Esophagus squamous epithelium (tissue), 5 donors: ENCODE measurements at places on chromosomes 1 and 21.

GRCh38 chr1:53086491-53087070 lies 24.6 kb downstream of the PODN start:
- DNase-seq = no peak

DNA sequence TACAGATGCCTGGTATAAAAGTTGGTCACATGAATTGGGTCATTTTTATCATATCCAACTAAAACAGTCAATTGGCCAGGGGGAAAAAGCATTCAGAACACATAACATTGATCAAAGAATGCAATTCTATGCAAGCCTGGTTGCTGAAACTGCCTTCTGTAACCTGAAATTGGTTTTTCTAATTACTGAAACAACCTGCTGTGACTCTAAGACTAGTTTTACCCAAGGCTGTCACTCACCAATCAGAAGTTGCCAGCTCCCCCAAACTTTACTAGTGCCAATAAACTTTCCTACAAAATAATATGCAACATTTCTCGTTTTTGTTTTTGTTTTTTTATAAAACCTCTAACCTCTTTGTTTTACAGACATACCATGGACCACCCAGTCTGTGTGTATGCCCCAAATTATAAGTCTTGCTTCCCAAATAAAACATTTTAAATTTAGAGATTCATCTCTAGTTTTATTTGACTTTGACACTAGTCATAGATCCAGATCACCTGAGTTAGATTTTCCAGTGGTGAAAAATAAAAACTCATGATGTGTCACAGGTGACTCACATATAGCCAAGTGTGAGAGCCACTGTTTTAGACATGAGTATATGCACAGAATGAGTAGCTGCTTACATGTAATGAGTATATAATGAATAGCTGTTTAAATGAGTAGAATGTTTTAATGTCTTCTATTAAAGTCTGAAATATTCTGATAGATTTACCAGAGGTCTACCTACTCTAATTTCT lies 64.2 kb upstream of the CR2 start:
- DNase-seq = no peak

DNA sequence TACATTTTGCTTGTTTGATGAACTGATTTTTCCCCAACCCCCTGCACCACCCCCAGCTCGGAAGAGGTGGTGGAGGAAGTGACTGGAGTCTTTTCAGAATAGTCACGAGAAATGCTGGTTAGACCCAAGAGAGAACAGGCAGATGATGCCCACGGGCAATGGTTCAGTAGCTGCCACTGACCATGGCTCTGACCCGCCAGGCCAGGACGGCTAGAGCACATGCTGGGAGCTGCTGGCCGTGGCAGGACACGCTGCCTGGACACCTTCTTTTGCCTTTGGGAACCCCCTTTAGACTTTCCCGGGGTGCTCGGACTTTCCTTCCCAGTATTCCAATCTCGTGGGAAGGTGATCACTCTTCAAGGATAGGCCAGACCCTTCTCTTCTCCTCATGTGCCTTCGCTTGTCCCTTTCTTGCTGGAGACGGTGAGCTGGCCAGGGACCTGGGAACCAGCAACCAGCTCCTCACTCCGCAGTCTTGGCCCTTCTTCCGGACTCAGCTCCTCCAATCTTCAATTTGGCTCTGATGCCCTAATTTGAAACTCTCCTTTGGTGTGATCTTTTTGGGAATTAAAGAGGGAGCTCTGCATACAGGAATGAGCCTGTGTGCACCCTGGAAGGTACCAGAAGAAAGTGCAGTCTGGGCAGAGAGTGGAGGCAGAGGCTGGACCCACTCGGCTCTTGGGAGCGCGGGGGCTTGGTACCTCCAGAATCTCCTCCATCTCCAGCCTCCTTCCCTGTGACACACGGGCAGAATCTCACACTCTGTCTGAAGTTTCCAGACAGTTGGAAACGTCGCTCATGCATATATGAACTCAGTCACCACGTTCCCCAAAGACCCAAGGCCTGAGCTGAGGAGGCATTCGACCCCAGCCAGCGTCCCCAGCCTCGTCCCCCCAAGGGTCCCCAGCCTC lies 4.0 kb upstream of the PDE9A start:
- no peak for DNase-seq

- no peak for DNase-seq
Observed at GRCh38 chr21:37087188-37087587, 14.1 kb downstream of the TTC3 start.
